HepG2 (cell line): ENCODE measurements at places on chromosomes 1 and 21. TPM values are rescaled to one million over a fixed set of nuclear protein-coding genes. Genes with fewer than 3 reads are reported as not detected.
A peak's percentile ranks its signal among the peaks of the same experiment; 100 is the strongest.

GRCh38 chr1:55275941-55276341 lies 60.8 kb upstream of the USP24 start:
- no peak for DNase-seq

DNA sequence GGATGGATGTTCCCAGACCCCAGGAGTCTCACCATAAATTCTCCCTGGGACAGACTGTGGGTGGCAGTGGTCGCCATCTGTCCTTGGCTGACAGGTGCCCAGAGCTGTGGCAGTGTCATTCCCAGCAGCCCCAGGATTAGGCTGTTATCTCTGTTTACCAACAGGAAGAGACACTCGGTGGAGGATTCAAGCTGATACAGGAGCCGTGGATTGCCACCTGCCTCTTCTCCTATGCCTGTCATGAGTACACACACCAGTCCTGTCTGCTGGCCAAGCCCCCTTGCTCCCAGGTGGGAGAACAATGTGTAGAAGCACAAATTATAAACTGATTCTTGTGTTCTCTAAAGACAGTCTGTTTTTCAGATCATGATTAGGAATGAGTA lies 152.6 kb downstream of the ETS2 start:
- no peak for DNase-seq

Gene CFAP141
- not detected in 2 replicates for total RNA-seq

DNA sequence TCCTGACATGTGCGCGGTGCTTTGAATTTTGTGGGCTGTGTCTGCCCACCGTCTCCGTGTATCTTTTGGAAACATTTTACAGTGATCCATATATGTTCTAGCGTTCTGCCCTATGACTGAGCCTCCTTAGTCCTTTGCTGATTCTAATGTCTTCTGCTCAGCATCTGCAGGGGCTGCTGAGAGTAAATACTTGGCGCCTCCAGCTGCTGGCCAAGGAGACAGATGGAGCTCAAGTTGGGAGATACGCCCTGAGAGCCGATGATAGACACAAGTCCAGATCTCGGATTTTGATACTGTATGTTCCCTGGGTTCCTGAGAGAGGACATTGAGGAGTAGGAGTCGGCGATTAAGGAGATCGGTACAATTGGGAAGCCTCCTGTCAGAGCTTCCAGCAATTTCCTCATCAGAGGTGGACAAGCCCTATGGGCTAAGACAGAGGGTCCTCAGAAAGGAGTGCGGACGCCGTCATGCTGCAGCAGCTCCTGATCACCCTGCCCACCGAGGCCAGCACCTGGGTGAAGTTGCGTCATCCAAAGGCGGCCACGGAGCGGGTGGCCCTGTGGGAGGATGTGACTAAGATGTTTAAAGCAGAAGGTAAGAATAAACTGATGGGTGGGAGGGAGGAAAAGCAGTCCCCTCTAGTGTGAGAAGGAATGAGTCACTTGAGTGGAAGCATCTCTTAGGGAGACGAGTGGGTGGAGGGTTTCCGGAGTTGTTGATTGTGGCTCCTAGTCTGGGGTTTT lies 390 bp downstream of the ZFP69B start:
- DNase-seq: peak; percentile 5
